ENCODE measurements at places on chromosomes 5 and 9.
A peak's percentile ranks its signal among the peaks of the same experiment; 100 is the strongest.

DNA sequence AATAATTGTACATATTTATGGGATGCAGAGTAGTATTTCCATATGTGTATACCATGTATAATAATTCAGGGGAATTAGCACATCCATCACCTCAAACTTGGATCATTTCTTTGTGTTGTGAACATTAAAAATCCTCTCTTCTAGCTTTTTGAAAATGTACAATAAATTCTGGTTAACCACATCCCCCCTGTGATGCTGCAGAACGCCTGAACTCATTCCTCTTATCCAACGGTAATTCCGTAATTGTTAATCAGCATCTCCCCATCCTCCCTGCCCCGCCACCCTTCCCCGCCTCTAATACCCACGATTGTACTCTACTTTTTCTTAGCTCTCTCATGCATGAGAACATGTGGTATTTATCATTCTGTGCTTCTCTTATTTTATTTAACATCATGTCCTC is 127.7 kb upstream of the ANKRD55 start:
- no peak for DNase-seq

GRCh38 chr5:30099634-30100033 is 1093.9 kb upstream of the CDH6 start:
- no peak for DNase-seq

- no peak for DNase-seq
These were observed 3.2 kb upstream of the CORO2A start for GRCh38 chr9:98195671-98196070.

DNA sequence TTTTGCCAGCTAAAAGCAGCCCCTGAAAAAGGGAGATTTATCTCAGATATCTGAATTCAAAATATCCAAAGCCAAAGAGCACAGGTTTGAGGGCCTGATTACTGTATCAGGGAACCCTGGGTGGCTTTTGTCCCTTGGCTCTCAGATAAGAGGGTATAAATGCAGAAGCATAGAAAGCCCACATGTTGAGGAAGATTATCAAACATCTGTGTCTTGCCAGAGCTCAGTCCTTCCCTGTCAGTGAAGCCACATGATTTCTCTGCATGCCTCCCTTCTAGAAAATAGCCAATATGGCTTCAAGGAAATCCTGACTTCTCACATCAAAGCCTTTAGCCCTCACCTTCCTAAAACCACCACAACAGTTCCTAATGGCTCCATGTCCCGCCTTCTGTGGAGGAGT is 408.0 kb upstream of the DMAC1 start:
- no peak for DNase-seq

GRCh38 chr5:32475334-32476097 is 31.0 kb upstream of the ZFR start:
- DNase-seq: peak; percentile 9

DNA sequence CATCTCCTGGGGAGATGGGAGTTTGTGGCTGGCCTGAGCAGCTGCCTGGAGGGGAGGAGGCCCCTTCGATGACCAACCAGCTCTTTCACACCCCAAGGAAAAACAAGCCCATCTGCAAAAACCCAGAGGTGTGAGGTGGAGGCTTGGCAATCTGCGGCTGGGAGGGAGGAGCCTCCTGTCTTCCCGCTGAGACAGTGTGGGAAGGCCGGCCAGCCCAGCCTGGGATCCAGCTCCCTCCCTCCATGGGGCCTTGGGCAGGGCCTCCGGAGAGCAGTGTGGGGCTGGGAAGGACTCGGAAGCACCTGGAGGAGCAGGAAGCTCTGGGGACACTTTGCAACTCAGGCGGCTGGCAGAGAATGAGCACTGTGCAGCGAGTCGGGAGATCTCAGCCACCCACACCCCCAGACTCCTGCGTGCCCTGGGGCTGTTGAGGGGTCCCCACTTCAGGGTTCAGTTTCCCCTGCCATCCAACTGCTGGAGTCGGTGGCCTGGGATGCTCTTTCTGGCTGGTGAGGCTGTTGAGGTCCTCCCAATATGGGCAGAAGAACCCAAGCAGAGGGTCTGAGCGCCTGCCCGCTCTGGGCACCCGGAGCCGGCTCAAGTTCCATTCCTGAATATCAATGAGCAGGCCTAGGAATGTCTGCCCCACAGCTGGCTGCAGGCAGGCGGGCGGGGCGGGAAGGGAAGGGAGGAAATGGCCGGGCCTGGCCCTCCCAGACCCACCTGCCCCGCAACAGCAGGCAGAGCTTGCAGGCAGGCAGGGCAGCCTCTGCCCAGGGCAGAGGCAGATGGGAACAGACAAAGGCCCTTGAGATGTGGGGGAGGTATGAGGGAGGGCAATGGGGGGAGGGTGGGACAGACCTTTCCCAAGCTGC is 101.1 kb downstream of the FGF18 start:
- no peak for DNase-seq

GRCh38 chr9:32926911-32927310 is 74.5 kb downstream of the APTX start:
- DNase-seq: no peak

DNA sequence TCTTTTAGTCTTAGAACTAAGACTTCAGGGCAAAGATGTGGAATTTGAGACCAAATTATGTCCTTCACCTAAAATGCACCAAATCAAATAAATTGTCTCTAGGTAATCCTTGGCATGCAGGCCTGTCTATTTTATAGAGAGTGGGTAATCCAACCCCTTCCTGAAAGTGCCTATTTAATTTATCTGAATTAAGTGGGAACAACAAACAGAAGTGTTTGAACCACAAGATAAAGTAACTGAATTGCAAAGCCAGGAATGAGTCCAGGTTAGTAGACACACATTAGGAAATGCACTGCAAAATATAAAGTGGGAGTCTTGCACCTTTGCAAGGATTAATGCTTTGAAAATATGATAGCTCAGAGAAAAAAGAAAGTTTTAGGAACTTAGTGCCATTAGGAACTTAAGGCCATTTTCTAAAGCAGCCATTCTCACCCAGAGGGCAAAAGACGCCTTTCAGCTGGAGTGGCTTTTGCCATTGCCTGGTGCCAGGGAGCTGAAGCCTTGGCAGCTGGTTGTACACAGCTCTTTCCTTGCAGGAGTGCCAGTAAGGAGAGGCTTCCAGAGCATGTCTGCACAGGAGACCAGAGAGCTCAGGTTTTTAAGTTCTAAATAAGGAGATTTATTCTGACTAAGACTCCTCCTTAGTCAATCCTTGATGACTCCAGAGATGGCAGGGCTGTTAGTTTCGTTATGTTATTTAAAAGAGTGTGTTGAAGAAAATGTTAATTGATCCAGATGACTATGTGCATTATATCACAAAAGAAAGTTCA is 151.7 kb upstream of the ELL2 start:
- DNase-seq: no peak

GRCh38 chr9:115759426-115759825 is 394.2 kb upstream of the PAPPA start:
- DNase-seq: no peak

- no peak for DNase-seq
These were observed 60.1 kb upstream of the SPATA31C2 start for GRCh38 chr9:88198341-88198807.

GRCh38 chr5:58834242-58835225 is 251.7 kb downstream of the RAB3C start:
- no peak for DNase-seq

DNA sequence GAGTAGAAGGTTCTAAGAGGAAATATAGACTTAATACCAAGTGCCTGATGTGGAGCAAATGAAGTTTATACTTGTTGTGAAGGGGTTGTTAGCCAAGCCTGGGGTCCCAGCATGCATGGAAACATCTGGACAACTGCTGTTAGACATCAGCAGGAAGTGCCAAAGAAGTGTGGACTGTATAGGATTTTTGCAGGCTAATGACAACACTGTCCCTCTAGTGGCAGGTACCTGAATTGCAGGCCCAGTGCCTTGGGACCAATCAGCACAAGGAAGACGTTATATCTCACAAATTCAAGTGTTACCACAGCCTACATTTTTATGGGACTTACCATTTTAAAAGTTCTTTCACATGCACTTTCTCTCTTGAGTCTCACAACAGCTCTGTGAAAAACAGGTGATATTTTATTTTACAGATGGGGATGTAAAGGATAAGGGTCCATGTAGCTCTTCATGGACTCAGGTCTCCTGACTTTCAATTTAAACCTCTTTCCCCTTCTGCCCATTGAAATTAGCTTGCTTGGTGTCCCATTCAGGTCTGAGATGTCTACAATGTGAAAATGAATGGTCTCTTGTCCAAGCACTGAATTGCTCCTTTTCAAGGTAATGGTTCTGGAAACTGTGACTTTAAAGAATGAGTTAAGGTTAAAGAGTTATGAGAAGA is 89.0 kb upstream of the MAP1B start:
- DNase-seq: no peak

DNA sequence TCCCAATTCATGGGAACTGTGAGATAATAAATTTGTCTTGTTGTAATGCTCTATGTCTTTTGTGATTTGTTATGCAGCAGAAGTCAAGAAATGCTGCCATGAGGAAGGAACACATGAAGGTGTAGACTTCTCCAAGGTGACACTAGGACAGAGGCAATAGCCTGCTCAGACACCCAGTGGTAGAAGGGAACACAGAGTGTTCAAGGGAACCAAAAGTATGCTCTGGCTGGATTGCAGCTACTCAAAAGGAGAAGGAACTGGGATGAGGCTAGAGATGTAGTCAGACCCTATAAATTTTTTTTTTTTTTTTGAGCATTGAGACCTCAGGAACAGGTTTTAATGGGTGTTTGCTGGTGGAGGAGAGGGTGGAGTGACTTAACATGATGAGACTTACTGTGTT is 232.5 kb downstream of the PARP8 start:
- DNase-seq: no peak

- no peak for DNase-seq
These were observed 72.9 kb downstream of the PSMB7 start for GRCh38 chr9:124342402-124342775.
